CD14-positive monocyte (primary cell): ENCODE measurements at places on chromosomes 13 and 19. TPM values are rescaled to one million over a fixed set of nuclear protein-coding genes. Genes with fewer than 3 reads are reported as not detected.

The MTUS2 gene
- 0.04 and 0.05 TPM in 2 replicates for polyA plus RNA-seq

The FXYD1 gene
- 0.74 TPM for polyA plus RNA-seq

The TMEM59L gene
- not detected for polyA plus RNA-seq

The KLF16 gene
- polyA plus RNA-seq: 23.3 and 31.7 TPM in 2 replicates

The ZNF808 gene
- 3.4 TPM for polyA plus RNA-seq

The ZNF709 gene
- polyA plus RNA-seq: 0.09 and 0.28 TPM in 2 replicates

The CABP5 gene
- 0.17 TPM for polyA plus RNA-seq

The GPR12 gene
- not detected for polyA plus RNA-seq

The SPRED3 gene
- not detected for polyA plus RNA-seq

The ZNF234 gene
- 0.73 TPM for polyA plus RNA-seq

The GNG8 gene
- not detected in 2 replicates for polyA plus RNA-seq

The VAV1 gene
- polyA plus RNA-seq: 64.2 and 81.2 TPM in 2 replicates

The C19orf33 gene
- polyA plus RNA-seq: 0.43 and 1.6 TPM in 2 replicates

The ZIK1 gene
- 0.51 and 0.67 TPM in 2 replicates for polyA plus RNA-seq

The IFNL1 gene
- polyA plus RNA-seq: not detected

The ZNF69 gene
- polyA plus RNA-seq: 1.1 TPM in 2 replicates

The LSR gene
- not detected for polyA plus RNA-seq

The LGI4 gene
- not detected for polyA plus RNA-seq

The RASAL3 gene
- polyA plus RNA-seq: 45.4 and 69.1 TPM in 2 replicates

The SCN1B gene
- polyA plus RNA-seq: 0.68 and 0.79 TPM in 2 replicates

The SIGLEC9 gene
- polyA plus RNA-seq: 137 and 171 TPM in 2 replicates

The ZNF439 gene
- polyA plus RNA-seq: 0.86 and 2.1 TPM in 2 replicates

The TMEM145 gene
- not detected for polyA plus RNA-seq

The COX6B1 gene
- 948 TPM for polyA plus RNA-seq

The GRIK5 gene
- polyA plus RNA-seq: 0.12 TPM

The ZIC2 gene
- polyA plus RNA-seq: not detected

The PROZ gene
- polyA plus RNA-seq: not detected

The PSG11 gene
- polyA plus RNA-seq: not detected in 2 replicates

The PRSS57 gene
- polyA plus RNA-seq: 0.78 TPM

The ZNF492 gene
- not detected for polyA plus RNA-seq

The C13orf42 gene
- polyA plus RNA-seq: not detected in 2 replicates

The SERTM1 gene
- not detected for polyA plus RNA-seq

The APOE gene
- not detected for polyA plus RNA-seq

The MBOAT7 gene
- polyA plus RNA-seq: 84.0 TPM

The IZUMO2 gene
- not detected in 2 replicates for polyA plus RNA-seq
